ENCODE measurements at places on chromosomes 11 and 22. TPM values are rescaled to one million over a fixed set of nuclear protein-coding genes. Genes with fewer than 3 reads are reported as not detected.

Gene KCNE3
- not detected for total RNA-seq

Gene IPO7
- total RNA-seq: 181 TPM

Gene MIOX
- not detected for total RNA-seq

Gene SYT12
- not detected for total RNA-seq

Gene OR5B21
- total RNA-seq: not detected

Gene DGCR6
- total RNA-seq: 0.88 TPM

- peaks cover 2% of the 10 kb centered on the region for H3K36me3 ChIP-seq
- H3K4me1 ChIP-seq: no peaks in the 10 kb centered on the region
- H3K27me3 ChIP-seq: no peaks in the 10 kb centered on the region
- DNase-seq: no peak
- H3K4me3 ChIP-seq: no peak overlapping the region
Observed at GRCh38 chr11:17805873-17806272, 71.3 kb downstream of the KCNC1 start.

GRCh38 chr11:119624102-119624615 is 104.8 kb downstream of the NECTIN1 start:
- H3K27me3 ChIP-seq: peaks cover 9% of the 10 kb centered on the region
- no peaks in the 10 kb centered on the region for H3K4me1 ChIP-seq
- no peak overlapping the region for H3K4me3 ChIP-seq
- H3K27ac ChIP-seq: no peak overlapping the region

GRCh38 chr11:126477535-126478305 is 122.2 kb downstream of the ST3GAL4 start:
- H3K4me1 ChIP-seq: peaks cover 18% of the 10 kb centered on the region
- peaks cover 1% of the 10 kb centered on the region for H3K27me3 ChIP-seq
- no peak overlapping the region for H3K4me3 ChIP-seq
- DNase-seq: peak; percentile 56
- peak overlapping the region; percentile 30 for H3K27ac ChIP-seq

DNA sequence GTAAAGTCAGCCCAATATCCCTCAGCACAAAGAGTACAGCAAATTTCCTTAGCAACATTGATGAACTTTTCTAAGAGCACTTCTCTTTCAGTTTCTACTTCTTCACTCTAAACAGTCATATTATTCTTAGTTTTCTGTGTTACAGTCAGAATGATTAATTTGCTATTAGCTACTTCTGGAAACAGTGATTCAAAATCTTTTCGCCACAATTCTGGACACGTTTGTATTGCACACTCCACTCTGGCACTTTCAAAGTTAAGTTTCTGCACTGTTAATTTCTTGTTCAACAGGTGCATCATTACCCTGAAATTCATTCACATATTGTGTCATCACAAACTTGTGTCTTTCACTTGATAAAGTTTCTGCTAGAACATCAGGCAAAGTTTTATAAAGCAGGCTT is 22.5 kb downstream of the ABTB2 start:
- no peak overlapping the region for H3K27ac ChIP-seq
- DNase-seq: no peak
- no peaks in the 10 kb centered on the region for H3K36me3 ChIP-seq
- H3K4me3 ChIP-seq: no peak overlapping the region
- peaks cover 12% of the 10 kb centered on the region for H3K4me1 ChIP-seq

DNA sequence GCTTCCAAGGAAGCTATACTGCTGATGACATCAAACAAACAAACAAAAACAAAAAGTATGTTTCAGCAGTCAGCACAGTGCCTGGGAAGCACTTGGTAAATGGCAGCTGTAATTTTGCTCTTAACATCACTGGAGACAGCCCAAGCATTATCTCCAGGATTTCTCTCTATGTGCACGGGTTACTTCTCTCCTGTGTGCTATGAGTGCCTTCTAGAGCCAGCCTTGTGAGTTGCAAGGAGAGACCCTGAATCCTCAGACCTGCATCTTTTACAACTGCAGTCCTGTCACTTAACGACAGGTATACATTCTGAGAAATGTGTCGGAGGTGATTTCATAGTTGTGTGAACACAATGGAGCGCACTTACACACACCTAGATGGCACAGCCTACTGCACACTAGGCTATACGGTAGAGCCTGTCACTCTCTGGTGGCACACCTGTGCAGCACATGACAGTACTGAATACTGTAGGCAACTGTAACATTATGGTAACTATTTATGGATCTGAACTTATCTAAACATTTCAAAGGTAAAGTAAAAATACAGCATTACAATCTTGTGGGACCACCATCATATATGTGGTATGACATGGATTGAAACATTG is 662.5 kb upstream of the B3GAT1 start:
- H3K27ac ChIP-seq: no peak overlapping the region
- no peaks in the 10 kb centered on the region for H3K4me1 ChIP-seq
- H3K36me3 ChIP-seq: no peaks in the 10 kb centered on the region
- H3K4me3 ChIP-seq: no peak overlapping the region
- H3K27me3 ChIP-seq: peaks cover 6% of the 10 kb centered on the region
- DNase-seq: no peak

GRCh38 chr11:126968915-126969314 is 31.7 kb downstream of the KIRREL3 start:
- no peaks in the 10 kb centered on the region for H3K4me1 ChIP-seq
- peaks cover 27% of the 10 kb centered on the region for H3K27me3 ChIP-seq
- peak; percentile 30 for DNase-seq
- H3K27ac ChIP-seq: no peak overlapping the region

DNA sequence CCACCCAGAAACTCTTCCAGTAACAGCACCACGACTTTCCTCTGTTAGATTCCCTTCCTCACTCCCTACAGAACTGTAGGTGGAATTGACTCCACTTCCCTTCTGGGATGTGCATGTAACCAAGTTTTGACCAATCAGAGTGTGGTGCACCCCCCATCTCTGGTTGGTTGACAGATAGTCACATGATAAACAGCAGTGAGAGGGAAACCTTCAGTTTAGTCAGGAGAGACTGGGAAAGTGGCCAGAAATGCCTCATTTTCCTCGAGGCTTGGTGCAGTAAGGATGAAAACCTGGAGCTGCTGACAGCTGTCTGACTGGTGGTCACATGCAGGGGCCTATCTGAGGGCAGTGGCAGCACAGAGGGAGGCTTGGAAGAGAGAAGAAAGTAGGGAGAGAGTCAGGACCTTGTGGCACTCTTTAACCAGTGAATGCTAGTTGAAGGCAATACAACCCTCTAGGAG is 67.3 kb upstream of the GRK3 start:
- no peaks in the 10 kb centered on the region for H3K27me3 ChIP-seq
- no peak overlapping the region for H3K27ac ChIP-seq

DNA sequence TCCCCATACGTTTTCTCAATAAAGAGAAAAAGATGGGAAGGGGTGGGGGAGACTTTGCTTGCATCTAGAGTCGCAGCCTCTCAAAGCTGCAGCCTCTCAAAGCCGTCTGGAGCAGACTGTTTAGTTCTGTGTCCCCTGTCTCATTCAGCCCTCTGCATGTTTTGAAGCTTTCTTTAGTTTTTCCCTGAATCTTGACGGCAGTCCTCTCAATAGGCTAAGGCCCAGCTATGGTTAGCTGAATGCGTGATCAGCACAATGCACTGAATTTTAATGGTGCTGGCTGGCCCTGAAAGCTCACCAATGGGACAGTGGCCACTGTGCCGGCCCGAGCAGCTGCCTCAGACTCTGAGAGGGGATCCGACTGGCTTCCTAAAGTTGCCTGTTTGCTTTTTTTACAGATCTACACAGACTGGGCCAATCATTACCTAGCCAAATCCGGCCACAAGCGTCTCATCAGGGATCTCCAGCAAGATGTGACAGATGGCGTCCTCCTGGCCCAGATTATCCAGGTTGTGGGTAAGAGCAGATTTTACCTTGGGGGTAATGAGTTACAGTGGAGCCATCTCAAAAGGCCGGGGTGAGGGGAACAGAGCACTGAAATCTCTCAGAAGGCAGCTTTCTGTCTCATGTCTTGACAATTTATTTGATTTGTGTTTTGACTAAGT is 119.6 kb downstream of the NAV2 start:
- no peak for DNase-seq
- no peak overlapping the region for H3K27ac ChIP-seq
- H3K4me1 ChIP-seq: no peaks in the 10 kb centered on the region
- H3K27me3 ChIP-seq: peaks cover 2% of the 10 kb centered on the region
- H3K4me3 ChIP-seq: no peak overlapping the region

All from activated CD8-positive, alpha-beta T cell treated with anti-CD3 and anti-CD28 coated beads for 36 hours (primary cell).